ENCODE measurements at places on chromosomes 1 and 21.

DNA sequence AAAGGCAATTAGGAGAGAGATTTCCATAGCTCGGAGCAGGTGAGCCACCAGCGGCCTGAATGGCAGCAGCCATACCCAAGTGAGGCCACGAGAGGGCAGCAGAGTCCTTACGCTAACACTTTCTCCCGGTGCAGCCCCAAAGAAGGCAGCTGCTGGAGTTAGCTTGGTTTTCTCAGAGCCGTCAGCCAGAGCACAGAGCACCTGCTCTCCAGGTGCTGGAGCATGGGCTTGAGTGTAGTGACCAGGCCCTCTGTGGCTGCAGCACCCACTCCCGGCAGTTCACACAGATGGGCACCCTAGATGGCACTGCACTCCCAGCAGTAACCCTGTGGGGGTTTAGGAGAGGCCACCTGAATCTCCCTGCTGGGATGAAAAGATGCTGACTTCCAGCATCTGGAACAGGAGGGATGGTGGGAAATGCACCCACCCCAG lies 45.8 kb downstream of the TMCC2 start:
- H3K27me3 ChIP-seq = no peaks in the 10 kb centered on the region
- H3K36me3 ChIP-seq = no peaks in the 10 kb centered on the region
- no peak overlapping the region for H3K4me3 ChIP-seq
- H3K4me1 ChIP-seq = no peaks in the 10 kb centered on the region

GRCh38 chr1:217896490-217896889 lies 265.3 kb downstream of the SPATA17 start:
- DNase-seq = no peak
- no peak overlapping the region for H3K4me3 ChIP-seq
- no peaks in the 10 kb centered on the region for H3K36me3 ChIP-seq
- no peaks in the 10 kb centered on the region for H3K4me1 ChIP-seq
- peaks cover 5% of the 10 kb centered on the region for H3K27me3 ChIP-seq
- no peak overlapping the region for H3K27ac ChIP-seq

DNA sequence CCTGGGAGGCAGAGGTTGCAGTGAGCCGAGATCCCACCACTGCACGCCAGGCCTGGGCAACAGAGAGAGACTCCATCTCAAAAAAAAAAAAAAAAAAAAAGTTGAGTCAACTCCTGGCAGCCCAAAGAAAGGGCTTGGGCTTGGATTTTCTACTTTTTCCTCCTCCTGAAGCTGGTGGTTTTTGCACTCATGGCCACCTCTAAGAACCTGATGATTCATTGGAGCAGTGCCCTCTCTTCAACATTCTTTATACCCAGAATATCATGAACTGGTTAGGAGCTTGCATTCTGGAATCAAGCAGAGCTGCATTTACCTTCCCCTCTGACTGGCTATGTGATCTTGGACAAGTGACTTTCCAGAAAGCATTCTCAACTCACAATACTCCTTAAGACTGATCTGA lies 3.5 kb upstream of the ACTA1 start:
- no peaks in the 10 kb centered on the region for H3K27me3 ChIP-seq
- H3K4me3 ChIP-seq = no peak overlapping the region
- H3K4me1 ChIP-seq = peaks cover 19% of the 10 kb centered on the region
- H3K36me3 ChIP-seq = no peaks in the 10 kb centered on the region
- no peak overlapping the region for H3K27ac ChIP-seq

GRCh38 chr1:49225464-49225863 lies 448.8 kb upstream of the BEND5 start:
- H3K36me3 ChIP-seq = no peaks in the 10 kb centered on the region
- H3K27ac ChIP-seq = no peak overlapping the region
- no peak for DNase-seq
- no peaks in the 10 kb centered on the region for H3K27me3 ChIP-seq
- H3K4me1 ChIP-seq = no peaks in the 10 kb centered on the region

- no peaks in the 10 kb centered on the region for H3K4me1 ChIP-seq
- no peak overlapping the region for H3K27ac ChIP-seq
- DNase-seq = no peak
- H3K4me3 ChIP-seq = no peak overlapping the region
- no peaks in the 10 kb centered on the region for H3K27me3 ChIP-seq
These were observed 281.6 kb upstream of the RGS18 start for GRCh38 chr1:191876631-191877030.

GRCh38 chr1:245797592-245798348 lies 643.0 kb downstream of the KIF26B start:
- H3K27ac ChIP-seq = no peak overlapping the region
- H3K27me3 ChIP-seq = no peaks in the 10 kb centered on the region
- DNase-seq = no peak
- H3K36me3 ChIP-seq = no peaks in the 10 kb centered on the region
- no peak overlapping the region for H3K4me3 ChIP-seq
- peaks cover 22% of the 10 kb centered on the region for H3K4me1 ChIP-seq
